ENCODE measurements at places on chromosomes 11 and 22.

- no peak for DNase-seq
Observed at GRCh38 chr11:75403037-75403436, 3.7 kb downstream of the RPS3 start.

DNA sequence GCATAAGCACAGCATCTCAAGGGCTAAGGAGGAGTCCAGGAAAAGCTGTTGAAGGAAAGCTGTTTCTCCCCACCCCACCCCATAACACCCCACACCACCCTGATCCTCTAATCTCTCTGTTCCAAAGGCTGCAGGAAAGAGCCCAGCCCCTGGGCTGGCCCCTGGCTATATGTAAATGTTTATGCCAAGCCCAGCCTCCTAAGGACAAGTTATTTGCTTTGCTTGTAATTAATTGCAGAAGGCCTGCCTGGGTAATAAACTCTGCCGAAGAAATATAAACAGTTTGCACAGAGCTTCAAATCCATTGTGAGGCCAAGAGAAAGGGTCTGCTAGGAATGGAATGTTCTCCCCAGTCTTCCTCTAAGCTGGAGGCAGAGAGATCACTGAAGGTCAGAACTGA lies 21.2 kb downstream of the ARRB1 start:
- no peak for DNase-seq

DNA sequence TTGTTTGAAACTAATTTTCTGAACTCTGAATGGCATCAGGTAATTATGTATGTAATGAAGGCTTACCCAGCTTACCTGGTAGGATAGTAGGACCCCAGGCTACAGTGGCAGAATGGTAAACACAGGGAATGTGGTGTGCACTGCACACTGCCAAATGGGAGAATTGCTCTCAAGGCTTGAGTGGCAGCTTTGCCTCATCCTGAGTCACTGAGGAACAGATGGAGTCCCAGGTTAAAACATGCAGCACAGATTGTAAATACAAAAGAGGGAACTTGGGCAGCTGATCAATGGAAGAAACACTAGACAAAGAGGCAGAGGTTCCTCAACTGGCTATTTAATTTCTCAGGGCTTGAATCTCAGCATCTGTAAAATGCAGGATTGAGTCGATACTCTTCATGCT lies 24.4 kb downstream of the GPR83 start:
- DNase-seq, result no peak

GRCh38 chr11:64379160-64379559 lies 20.2 kb downstream of the RPS6KA4 start:
- DNase-seq, result no peak

DNA sequence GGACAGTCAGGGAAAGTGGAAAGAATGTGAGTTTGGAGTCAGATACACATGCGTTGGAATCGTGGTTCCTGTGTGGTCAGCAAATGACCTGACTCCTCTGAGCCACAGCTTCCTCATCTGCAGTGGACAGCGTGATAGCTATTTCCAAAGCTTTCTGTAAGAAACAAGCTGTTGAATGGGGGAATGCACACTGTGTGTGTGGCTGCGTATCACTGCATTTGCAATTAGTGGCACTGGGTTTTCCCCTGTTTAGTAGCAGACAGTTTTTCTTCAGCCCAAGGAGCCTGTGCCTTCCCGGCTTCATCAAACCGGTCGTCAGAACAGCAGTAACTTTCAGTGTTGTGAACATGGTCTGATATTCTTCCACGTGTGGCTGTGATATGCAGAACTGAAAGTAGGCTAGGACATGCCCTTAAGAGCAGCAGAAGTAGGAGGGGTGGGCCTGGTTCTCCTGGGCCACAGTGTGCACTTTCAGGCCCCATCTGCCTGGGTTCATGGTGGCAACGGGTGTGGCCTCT lies 121.5 kb downstream of the RRAS2 start:
- peak; percentile 71 for DNase-seq

- peak; percentile 82 for DNase-seq
Observed at GRCh38 chr11:81869351-81870065, 864.2 kb downstream of the FAM181B start.

DNA sequence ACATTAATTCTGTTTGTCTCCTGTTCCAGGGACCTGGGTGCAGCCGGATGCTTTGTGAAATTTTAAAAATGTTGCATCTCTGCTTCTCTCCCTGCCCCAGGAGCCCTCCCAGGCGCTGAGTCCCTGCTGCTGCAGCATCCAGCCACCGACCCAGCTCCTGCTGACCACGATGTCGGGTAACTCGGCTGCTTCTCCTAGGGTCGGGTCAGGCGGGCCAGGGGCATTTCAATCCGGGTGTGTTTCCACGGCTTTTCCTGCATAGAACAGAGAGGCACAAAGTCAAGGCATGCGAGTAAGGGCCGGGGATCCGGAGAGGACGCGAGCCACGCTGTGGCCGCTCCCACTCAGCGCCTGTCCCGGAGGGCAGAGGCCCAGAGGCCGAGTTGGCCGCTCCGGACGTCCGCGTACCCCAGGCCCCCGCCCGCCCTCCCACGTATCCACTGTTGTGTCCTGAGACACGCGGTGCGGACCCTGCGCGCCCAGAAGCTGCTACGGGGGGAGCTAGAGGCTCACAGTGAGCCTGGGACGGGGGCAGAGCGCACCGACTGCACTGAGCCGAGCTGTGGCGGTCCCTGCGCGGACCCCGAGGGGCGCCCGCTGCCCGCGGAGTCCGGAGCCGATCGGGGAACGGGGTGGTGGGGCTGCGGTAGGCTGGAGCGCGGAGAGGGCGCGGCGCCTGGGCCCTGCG lies at the start of gene POU2AF3:
TSS of gene POU2AF3 (plus strand) at position 134 of the 688 bp plus-strand sequence. CDS start at position 170, 36 bp downstream.
- no peak for DNase-seq

DNA sequence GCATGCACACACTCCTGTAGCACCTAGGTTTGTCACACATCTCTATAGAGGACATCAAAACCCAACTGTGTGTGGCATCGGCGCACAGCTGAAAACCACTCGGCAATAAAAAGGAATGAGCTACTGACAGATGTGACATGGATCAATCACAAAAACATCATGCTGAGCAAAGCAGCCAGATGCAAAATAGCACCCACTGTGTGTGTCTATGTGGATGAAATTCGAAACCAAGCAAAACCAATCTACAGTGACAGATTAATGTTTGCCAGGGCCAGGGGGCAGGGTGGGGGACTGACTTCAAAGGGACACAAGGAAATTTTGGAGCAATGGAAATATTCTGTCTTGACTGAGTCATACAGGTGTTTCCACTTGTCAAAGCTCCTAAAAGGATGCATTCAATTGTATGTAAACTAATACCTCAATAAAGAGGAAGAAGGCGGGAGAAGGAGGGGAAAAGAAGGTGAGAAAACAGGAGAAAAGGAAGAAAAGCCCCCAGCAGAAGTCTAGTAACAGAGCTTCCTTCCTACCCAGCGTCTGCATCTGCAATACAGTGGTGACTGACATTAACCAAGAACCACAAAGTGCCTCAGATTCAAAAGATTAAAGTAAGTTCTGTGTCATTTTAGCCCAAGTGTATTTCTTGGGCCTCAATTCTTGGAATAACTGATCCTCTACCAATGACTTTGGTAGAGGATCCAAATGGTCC lies 49.8 kb downstream of the PACSIN2 start:
- no peak for DNase-seq

GRCh38 chr11:9992306-9992705 lies 301.7 kb downstream of the SBF2 start:
- no peak for DNase-seq

- no peak for DNase-seq
Observed at GRCh38 chr11:105763594-105763993, 153.7 kb downstream of the GRIA4 start.

DNA sequence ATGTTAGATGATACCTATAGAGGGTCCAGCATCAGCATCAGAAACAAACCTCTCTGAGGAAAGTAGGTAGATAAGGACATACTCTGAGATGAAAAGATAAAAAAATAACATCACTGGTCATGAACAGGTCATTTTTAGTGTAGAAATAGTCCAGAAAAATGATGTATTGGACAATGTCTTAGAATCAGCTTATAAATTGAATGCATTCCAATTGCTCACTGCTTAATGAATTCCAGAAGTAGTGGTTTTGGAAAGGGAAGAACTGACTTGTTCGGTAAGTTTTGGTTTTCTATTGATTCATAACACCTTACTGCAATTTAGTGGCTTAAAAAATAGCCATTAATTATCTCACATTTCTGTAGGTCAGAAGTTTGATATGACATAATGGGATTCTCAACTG lies 929.5 kb upstream of the CCDC90B start:
- no peak for DNase-seq

GRCh38 chr22:37371491-37371890 lies 55.8 kb downstream of the ELFN2 start:
- DNase-seq, result no peak

DNA sequence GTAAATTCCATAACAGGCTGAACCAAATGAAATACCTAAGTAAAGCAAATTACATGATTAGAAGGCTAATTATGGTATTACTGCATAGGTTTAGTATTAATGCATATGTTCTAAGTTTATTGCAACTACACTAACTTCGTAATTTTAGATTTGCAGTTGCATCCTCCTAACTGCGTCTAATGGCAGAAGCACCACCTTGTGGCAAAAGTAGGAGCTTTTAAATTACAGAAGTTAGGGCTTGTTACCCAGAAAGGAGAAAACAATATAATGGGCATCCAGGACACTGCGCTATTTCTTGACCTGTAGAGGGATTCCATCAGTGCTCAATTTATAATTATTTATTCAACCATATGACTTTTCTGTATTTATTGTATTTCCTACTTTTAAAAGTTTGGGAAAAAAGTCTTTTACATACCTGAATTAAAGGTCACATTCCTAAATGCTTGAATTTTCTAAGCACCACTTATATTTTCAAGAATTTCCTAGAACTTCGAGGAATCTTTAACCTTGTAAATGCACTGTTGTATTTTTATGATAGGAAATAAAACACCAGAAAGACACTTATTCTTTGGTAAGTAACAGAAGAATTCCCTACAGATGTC lies 16.3 kb upstream of the GPR83 start:
- DNase-seq, result no peak

- no peak for DNase-seq
Observed at GRCh38 chr11:96339706-96340554, 3.1 kb downstream of the MAML2 start.

GRCh38 chr11:48078689-48079088 lies 98.3 kb downstream of the PTPRJ start:
- DNase-seq, result no peak

- DNase-seq, result peak; percentile 74
Observed at GRCh38 chr22:37561212-37562048, 1.1 kb downstream of the CDC42EP1 start.

DNA sequence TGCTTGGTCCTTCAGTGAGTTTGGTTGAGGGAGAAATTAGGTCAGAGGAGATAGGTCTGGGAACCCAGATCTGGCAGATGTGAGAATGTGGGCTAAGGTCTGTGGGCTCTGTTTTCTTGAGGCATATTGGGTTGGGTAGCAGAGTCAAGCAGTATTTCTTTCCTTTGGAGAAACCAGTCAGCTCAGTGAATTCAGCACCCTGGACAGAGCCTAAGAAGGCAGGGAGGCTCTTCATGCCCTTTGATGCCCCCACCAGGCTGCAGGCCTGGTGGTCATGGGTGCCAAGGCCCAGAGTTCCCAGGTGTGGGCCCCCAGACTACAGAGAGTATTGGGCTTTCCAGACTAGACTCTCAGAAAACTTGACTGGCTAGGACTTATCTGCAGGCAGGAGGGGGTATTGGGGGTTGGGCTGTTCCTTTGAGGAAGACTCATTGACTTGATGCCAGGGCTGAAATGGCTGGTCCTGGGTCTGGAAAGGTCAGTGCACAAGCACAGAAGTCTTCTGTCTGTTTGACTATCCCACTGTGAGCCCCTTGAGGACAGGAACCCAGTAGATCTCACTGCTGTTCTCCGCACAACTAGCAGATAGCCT lies 45.3 kb upstream of the NECTIN1 start:
- no peak for DNase-seq

- DNase-seq, result no peak
Observed at GRCh38 chr11:129048911-129049310, 106.2 kb upstream of the TP53AIP1 start.

DNA sequence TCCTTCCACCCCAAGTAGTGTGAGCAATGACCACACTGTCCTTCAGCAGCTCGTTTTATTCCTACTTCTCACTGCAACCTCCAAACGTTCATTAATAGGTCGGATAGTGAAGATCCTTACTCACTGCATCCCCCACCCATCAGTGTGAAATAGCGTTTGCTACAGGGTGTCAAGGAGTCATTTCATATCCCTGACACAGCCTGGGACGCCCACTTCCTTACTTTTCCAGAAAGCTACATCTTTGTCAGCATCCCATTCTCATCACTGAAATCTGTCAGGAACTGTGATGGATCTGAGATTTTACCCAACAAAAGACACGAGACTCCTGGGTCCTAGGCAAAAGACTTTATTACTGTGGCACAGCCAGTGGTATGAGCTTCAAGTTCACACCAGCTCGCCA lies 592.4 kb downstream of the NTM start:
- no peak for DNase-seq

- DNase-seq, result no peak
Observed at GRCh38 chr11:119378851-119379465, 2.5 kb downstream of the USP2 start.

DNA sequence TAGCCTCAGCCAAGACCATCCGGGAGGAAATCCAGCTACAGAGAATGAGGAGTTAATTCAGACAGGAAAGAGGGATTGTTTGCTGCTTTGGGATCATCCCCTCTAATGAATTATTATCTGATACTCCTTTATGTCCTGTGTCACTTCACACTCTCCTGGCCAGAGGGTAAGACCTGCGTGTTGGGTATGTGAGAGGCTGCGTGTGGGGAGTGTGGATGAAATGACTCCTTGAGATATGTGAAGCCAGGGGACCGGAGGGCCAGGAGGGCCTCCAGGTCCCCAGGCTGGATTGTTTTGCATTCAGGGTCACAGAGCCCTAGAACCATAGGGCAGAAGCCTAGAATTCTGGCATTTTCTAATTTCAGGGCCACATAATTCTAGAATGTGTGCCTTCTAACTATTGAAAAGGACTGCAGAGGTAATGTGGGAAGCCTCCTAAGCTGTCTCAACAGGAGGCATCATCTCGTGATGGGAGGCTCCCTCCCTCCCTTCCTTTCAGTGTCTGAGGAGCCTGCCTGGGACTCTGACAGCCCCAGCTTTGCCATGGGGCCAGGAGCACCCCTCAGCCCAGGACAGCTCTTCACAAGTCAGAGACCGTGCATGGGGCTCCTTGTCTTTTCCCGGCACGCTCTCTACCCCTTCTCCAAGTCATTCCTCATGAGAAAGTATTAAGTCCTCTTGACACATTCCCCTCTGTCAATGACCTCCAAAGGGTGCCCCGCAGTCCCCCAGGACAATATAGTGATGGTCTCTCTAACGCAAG lies 3.7 kb downstream of the TPBGL start:
- no peak for DNase-seq

GRCh38 chr11:85705800-85706199 lies 19.8 kb upstream of the CCDC89 start:
- no peak for DNase-seq

DNA sequence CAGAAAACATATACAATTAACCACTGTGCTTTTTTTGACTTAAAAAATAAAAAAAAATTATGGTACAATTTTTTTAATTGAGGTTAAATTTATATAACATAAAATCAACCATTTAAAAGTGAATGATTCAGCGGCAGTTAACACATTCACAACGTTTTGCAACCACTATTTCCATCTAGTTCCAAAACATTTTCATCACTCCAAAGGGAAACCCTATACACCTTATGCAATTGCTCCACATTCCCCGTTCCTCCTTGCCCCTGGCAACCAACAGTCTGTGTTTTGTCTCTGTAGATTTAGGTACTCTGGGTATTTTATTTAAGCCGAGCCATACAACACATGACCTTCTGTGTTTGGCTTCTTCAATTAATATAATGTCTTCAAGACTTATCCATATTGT lies 15.3 kb downstream of the DDI1 start:
- DNase-seq, result no peak

- DNase-seq, result no peak
Observed at GRCh38 chr11:30454111-30454510, 131.2 kb downstream of the ARL14EP start.

GRCh38 chr11:123652599-123652998 lies 1.8 kb downstream of the SCN3B start:
- no peak for DNase-seq
